HFF-Myc (cell line): ENCODE measurements at places on chromosomes 12 and 14.
A peak's percentile ranks its signal among the peaks of the same experiment; 100 is the strongest.

DNA sequence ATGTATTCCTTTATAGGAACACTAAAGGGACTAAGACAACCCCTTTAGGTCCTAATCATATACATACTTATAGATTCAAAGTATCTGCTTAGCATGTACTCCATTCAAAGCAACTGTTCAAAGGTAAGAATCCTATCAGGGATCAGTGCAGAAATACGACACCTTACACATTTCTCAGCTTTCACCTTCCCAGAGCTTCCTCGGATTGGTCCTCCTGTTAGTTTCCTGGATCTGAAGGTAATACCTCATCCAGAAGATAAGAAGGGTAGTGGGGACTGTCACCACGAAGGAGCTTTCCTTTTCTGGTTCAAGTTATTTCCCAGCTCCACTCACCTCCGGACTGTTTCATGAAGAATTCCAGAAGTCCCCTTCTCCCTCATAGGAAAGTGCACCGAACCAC, 38.0 kb downstream of the RCOR1 start:
- no peak for DNase-seq

DNA sequence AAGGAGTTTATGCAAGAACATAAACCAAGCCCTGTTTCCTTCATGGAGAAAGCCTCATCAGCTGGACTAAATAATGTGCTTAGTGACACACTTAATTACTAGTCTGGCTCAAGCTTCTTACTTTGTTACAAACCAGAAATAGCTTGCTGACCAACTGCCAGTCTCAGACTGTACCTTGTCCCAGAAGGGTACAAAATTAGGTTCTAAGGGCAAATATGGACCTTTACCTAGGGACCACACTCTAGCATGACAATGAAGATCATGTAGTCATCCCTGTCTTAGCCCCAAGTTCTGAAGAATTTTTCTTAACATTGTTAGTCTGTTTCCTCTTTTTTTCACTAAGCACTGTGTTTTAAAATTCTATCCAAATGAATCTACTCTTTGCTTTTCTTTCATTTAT, 2.2 kb downstream of the AMN1 start:
- DNase-seq = no peak

GRCh38 chr12:115998119-115998633, 279.3 kb downstream of the MED13L start:
- DNase-seq = peak; percentile 17

DNA sequence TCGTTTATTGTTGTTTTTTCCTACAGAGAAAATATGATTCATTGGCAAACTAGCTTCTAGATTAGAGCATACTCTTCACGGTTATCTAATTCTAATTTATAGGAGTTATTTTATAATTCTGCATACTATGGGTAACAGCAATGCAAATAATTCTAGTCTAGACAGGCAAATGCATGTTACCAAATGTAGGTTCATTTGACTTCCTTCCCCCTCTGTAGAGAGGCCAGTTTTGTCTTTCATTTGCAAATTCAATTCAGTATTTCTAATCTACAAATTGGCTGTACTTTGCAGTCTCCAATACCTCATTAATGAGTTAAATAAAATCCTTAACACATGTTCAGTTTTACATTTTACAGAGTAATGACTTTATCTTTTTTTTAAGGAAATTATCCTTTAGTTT, 4.2 kb downstream of the LGMN start:
- DNase-seq = no peak

GRCh38 chr12:82758749-82759330, 72.1 kb downstream of the TMTC2 start:
- DNase-seq = no peak

GRCh38 chr12:79558924-79559469, 131.8 kb downstream of the PAWR start:
- DNase-seq = no peak

DNA sequence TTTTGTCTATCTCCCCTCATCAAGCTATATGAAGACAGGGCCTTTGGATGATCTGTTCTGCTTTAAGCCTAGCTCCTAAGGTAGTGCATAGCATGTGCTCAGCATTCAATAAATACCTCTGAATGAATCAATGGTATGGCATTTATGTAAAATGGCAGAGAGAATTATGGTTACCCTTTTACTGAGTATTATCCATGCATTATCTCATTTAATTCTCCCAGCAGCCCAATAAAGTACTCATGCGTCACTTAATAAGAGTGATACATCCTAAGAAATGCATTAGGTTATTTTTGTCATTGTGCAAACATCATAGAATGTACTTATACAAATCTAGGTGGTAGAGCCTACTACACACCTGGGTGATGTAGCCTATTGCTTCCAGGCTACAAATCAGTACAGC, 269.7 kb downstream of the KSR2 start:
- no peak for DNase-seq

DNA sequence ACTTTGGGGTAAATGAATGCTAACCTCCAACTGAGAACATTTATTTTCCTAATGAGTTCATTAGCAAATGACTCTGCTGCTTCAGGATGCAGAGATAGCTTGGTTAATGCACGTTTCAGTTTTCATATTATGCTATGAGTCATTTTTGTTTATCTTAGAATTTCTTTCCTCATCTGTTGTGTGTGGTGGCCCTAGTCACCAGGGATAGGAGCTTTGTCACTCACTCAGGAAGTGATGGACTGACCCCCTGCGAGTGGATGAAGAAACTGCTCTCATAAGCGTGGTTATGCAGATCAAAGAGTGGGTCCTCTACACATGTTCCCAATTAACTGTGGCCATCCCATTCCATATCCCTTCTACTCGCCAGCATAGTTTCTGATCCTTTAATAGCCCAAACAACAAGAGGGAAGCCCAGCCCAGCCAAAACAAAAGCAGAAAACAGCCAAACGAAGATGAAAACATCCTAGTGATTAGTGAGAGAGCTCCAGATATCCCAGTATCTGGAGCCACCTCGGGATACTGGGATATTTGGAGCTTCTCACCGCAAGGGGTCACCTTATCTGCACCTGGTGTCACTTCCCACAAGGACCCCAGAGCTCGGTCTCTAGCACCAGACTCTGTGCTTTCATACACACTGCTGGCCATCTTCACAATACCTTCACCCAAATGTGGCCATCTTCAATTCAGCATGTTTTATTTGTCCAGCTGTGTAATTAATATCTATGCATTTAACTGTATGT, 8.6 kb downstream of the TC2N start:
- DNase-seq = peak; percentile 82

- DNase-seq = peak; percentile 45
Observed at GRCh38 chr12:120439646-120440247, 1.8 kb downstream of the COX6A1 start.

DNA sequence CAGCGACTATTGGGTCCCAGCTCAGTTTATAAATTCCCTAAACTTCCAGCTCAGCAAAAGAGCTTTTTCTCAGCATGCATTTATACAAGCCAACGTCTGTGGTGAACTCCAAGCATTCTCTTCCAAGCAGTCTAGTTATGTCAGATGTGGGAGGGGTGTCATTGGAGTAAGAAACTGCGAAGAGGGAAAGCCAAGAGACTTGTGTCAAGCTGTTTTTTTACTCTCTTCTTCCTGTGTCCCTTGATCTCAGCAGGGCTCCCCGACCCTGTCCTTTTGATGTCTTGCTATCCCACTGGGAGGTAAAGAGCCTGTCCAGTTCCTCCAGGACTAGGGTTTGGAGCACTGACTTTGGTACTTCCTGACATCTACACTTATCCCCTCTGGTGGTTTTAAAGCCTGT, 69.0 kb downstream of the PPM1H start:
- DNase-seq = no peak

DNA sequence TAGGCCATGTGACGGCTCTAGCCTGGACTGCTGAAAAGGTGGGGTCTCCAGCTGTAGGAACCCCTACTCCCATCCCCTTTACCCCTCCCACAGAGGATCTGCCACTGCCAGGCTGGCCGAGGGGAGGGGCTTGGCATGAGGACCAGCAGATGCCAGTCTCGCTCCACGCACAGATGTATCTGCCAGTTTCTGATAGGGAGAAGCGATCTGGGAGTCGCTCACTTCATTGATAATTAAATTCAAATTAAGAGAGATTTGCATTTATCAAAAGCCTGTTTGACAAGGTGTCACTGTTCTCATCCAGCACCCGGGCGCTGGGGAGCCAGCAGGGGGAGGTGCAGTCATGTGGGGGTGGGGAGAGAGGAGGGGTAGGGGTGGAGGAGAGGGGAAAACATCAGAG, 217.6 kb upstream of the MYL2 start:
- no peak for DNase-seq

DNA sequence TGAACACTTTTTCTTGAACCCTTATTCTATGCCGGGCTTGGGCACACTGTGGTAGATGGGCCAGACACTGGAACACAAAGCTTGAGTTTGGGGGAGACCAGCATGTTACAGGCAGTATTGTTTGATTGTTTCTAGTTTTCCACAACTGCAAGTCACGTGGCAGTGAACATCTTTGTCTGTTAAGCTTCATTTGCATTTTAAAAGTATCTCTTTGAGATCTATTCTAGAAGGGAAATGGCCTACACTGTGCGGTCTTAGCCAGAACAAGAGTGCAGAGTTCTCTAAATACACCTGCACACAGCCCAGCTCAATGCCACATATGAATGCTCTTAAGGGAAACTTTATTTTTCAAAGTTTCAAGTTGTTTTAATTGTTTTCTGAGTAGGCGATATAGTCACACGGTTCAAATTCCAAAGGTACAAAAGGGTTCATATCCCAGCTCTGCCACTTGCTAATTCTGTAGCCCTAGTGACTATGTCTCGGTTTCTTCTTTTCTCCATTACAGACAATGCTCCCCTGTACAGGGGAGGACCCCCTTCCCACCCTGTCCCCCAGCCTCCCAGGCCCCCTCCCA, 24.9 kb downstream of the RIN3 start:
- DNase-seq = no peak

DNA sequence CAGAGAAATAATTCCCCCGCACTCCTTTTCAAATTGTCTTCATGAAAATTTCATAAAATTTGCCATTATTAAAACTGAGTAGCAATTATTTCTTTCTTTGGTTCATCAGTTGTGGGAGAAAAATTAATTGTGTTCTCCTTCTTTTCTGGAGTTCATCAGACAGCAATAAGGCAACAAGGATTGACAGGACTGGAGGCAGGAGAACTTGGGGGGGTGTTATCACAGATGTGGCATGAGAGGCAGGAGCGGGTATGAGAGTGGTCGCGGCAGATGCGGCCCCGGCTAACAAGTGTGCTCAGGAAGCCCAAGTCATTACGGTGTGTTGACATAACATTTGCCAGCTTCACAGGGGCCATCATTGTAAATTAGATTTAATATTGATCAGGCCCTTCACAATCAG, 306.6 kb upstream of the TMPO start:
- DNase-seq = no peak

GRCh38 chr12:95940514-95940913, 1.9 kb downstream of the CCDC38 start:
- no peak for DNase-seq

DNA sequence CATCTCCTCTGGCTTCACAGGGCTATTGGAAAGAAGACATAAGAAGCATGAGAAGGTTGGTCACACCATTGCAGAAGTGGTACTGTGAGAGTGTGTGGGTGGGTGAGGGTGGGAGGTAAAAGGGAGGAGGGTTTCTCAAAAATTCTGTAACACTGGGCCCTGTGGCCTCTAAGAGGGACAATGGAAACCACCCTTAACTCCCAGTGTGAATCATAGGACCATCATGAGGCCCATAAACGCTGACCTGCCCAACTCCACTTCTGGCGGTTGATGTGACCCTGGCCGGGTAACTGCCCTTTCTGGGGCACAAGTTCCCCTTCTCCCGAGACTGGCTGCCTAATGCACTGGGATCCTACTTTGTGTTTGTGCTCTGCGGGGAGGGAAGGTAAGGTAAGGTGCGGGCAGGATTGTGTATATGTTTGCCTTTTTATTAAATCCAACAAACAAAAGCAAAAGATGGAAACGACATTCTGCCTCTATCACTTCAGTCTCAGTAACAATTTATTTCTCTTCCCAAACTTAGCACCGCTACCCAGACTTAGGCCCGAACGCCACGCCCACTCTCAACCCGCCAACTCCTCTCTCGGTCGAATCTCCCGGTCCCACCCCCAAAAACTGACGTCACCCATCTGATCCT, 551 bp downstream of the METTL1 start:
- peak; percentile 78 for DNase-seq

- DNase-seq = no peak
Observed at GRCh38 chr12:4943938-4944284, 34.2 kb downstream of the KCNA1 start.

DNA sequence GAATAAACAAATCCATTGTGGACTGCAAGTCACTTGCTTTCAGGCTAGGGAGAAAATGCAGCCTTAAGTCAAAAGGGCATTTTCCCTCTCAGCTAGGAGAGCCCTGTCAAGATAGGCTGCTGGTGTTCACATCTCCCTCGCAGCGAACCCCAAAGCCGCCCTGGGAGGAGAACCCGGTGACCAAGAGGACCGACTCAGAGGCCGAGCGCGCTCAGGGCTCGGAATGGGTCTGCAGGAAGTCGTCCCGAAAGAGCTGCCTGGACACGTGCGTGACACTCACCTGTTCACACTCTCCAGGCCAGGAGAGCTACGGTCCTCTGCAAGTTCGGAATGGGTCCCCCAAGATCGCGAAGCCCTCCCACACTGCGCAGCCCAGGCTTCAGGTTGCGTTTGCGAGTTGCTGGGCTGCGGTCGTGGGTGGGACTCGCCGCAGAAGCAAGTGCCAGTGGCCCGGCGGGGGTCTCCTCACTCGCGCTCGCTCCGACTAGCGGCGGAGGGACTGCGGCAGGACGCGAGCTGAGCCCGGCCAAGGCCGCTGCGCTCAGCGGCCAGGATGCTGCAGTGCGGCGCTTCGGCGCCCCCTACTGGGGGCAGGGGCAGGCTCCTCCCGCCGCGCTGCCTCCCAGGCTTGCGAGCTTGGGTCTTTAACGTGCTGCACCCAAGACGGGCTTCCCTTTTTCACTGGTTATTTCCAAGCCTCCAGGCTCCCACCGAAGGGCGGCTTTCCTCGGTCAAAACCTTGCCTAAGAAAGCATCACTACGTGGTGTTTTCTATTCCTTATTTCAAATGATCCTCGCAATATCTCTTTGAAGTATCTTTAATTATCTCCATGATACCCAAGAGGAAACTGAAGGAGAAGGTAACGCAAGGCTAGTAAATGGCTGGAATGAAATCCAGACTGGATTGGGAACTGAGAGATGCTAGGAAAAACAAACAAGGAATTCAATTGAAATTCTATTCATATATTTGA, at the start of gene RERG:
Gene RERG, minus strand, starts transcription at position 503 of the 971 bp plus-strand sequence. CDS start 3,928 bp downstream, outside the sequence.
- peak; percentile 20 for DNase-seq

- DNase-seq = no peak
Observed at GRCh38 chr12:127296591-127296990, 970.4 kb upstream of the TMEM132C start.
